ENCODE measurements at places on chromosomes 5 and 9.

DNA sequence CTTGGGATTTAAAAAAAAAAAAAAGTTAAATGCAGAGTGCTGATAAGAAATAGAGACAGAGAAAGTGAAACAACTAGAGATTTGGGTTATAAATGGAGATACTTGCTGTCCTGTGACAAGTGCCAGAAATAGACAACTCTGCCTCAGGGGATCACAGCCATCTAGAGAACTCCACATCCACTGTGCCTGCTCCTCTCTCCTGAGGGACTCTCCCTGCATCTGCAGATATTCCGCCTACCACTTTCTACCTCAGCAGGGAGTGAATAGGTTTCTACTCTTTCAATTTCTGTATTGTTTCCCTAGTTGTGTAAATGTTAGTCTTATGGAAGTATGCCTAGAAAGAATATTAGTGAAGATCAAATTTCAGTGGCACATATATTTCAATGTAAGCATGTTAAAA lies 307.2 kb downstream of the HTR1A start:
- DNase-seq: no peak

- DNase-seq: no peak
Measured at GRCh38 chr5:20536341-20536740, 548.3 kb upstream of the CDH18 start.

DNA sequence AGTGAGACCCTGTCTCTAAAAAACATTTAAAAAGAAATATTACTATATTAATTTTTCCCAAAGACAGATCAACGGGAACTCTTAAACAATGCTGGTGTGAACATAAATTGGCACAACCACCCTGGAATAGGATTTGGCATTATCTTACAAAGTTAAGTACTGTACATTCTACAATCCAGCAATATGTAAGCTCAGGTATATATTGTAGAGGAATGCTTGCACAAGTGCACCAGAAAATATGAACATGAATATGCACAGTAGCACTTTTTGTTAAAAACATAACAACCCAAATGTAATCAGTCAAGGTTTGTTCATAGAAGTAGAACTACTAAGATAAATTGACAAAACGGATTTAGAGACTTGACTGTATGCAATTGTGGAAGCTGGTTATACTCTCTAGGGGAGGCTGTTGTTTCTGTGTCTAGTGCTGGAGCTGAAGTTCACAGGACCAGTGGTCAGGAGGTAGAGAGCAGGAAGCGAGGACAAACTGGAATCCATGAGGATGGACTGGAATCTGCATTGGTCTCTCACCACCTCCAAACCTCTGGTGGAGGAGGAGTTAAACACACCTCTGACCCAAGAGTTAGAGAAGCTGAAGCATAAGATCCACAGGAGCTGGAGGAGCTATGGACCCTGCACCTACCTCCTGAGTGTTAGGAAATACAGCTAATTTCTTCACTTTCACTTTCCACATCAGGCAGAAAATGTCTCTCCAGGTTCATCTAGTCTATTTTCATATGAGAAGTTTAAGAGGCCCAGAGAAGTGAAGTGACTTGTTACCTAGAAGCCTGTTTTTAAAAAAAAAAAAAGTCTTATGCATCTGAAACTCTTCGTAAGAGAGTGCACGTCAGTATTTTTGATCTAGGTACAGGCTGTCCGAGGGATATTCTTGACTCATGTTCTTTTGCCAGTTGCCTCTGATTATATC lies 20.3 kb upstream of the RIC1 start:
- no peak for DNase-seq

DNA sequence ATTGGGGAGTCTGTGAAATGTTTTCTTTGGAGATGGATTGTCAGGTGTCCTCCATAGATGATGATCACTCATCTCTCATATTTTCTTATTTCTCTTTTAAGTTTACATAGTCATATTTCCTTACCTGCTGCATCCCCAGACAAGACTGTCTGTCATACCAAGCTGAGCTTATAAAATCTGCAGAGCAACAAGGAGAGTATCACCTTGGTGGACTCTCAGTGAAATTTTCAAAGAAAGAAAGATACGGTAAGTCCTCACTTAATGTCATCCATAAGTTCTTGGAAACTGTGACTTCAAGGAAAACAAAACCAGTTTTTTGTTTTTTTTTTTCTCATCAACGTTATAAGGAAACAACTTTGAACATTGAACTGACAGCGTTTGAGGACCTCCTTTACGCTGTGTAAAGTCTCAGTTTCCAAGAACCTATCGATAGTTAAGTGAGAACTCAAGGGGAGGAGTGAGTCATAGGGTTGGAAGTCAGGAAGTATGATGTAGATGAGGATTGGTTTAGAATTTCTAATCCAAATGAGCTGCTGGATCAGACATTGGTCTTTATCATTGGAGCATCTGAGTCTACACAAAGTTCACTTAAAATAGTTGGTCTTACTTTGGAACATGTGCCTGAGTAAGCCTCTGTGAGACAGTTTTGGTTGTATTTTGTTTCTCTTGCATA lies 45.5 kb downstream of the SPIN1 start:
- no peak for DNase-seq

- no peak for DNase-seq
Measured at GRCh38 chr5:91343916-91344315, 39.2 kb downstream of the ARRDC3 start.

GRCh38 chr5:83077662-83078261 lies 415 bp downstream of the XRCC4 start:
- peak; percentile 2 for DNase-seq

DNA sequence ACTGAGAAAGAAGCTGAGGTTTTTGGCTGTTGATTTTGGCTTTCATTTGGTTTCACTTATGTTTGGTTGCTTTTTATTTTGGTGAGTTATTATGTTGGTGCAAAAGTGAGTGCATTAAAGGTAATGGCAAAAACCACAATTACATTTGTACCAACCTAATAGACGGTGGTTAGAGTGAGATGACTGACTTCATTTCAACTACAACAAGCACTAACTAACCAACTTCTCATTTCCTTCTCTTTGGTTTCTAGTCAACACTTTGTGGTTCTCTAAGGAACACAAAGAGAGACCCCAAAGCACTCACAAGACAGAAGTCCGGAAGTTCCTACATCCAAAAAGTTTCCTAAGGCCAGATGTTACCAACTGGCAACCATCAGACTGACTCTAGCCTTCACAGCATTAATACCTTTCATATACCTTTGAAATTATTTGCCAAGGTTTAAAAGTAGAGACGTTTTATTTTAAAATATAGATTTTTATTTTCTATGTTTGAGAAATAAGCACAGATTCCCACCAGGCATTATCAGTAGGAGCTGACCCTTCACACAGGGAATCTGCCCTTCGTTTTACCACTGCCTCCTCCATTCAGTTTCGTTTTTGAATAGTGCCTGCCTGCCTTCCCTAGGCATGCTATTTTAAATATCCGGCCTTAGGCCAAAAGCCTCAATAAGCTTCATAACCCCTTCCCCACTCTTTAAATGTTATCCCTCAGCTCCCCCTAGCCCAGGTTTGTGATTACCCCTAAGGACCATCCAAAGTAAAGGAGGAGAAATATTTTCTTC lies 301.1 kb upstream of the PTGER4 start:
- DNase-seq: no peak

- no peak for DNase-seq
Measured at GRCh38 chr5:114702136-114702535, 340.3 kb downstream of the KCNN2 start.

GRCh38 chr9:88723751-88724150 lies 188.8 kb downstream of the NXNL2 start:
- no peak for DNase-seq

DNA sequence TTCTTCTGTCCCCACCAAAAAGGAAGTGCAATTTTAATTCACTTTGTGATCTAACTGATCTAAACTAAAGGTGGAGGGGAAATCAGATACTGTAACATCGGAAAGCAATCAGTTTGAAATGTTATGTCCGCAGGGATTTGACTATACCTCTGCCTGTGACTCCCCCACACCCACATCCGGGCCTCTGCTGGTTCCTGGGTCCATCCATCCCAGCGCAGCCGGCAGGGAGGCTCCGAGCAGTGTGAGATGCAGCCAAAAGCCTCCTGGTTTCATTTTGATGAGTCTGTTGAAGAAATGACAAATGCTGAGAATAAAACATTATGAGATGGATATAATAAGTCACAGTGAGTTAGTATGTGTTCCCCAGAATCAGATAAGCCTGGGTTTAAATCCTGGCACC lies 8.6 kb downstream of the FSTL4 start:
- no peak for DNase-seq

DNA sequence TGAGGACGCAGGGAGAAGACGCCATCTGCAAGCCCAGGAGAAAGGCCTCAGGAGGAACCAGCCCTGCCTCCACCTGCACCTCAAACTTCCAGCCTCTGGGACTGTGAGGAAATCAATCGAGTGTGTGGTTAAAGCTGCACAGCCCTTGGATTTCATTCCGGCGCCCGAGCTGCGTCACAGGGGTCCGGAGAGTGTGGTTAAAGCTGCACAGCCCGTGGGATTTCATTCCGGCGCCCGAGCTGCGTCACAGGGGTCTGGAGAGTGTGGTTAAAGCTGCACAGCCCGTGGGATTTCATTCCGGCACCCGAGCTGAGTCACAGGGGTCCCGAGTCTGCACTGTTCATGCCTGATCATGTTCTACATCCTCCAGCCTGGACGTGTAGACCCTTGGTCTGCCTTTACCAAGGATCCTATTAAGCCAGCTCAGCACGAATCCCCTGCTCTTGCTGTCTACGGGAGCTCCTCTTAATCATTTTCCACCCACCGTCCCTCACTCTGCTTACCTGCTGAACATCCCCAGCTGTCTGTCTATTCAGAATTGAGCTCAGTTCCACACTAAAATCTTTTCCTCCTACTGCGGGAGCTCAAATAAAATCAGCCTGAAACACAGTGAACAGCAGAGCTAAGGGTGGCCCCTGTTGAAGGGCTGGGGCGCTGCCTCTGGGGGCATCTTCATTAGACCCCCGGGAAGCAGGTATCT lies 73.0 kb upstream of the OLFM1 start:
- DNase-seq: no peak

DNA sequence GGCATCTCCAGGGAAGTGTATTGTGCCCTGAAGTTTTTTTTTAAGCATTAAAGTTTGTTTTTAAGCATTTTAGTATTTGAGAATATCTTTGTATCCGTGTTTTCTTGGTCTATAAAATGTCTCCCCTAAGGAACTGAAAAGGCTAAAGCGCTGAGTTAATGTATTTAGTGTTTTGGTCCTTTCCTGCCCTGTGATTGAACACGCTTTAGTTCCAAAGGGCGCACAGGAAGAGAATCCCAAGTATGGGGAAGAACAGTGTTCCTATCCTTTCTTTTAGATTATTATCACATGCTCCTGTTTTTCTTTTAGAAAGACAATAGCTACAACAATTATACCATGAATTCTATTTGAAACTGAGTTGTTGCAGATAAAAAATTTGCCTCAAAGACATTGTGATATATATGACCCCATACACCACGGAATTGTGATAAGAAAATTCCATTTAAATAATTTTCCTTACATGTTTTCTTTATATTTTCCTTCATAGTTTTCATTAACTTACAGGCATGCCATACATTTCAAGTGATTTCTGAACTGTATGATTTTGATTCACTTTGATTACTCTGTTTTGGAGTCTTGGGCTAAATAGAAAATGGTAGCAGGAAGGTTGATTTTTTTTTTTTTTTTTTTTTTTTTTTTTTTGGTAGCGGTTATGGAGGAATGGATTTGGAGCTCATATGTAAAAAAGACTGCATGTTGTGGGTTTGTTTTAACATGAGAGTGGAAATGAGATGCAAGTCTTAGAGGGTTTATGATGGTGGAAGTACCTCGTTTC lies 3.1 kb downstream of the HSPA4 start:
- DNase-seq: no peak

GRCh38 chr5:55691265-55692105 lies 20.6 kb downstream of the SLC38A9 start:
- no peak for DNase-seq

DNA sequence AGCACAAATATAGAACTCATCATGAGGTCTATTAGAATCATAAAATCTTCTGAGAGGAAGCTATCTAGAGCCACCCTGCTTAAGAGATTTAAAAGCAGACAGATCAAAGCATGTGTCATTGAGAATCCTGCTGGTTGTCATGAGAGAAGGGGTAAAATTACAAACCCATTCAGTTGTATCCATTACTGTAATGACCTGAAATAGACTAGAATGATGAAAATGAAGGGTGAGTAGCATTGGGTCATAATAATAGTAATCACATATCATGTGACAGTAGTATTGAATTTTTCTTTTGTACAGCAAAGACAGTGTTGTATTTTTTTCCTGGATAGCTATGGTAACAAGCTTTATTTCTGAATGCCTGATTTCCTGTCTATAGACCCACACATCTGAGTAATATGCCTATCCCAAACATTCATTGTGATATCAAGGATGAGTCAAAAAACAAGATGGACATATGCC lies 149.0 kb downstream of the PDE4D start:
- DNase-seq: no peak

GRCh38 chr5:174668349-174668748 lies 56.0 kb upstream of the MSX2 start:
- no peak for DNase-seq

- no peak for DNase-seq
Measured at GRCh38 chr5:110001648-110002047, 311.9 kb downstream of the MAN2A1 start.

- DNase-seq: no peak
Measured at GRCh38 chr5:120808606-120809005, 344.5 kb downstream of the PRR16 start.

GRCh38 chr5:6175172-6175854 lies 203.0 kb downstream of the MED10 start:
- DNase-seq: no peak

DNA sequence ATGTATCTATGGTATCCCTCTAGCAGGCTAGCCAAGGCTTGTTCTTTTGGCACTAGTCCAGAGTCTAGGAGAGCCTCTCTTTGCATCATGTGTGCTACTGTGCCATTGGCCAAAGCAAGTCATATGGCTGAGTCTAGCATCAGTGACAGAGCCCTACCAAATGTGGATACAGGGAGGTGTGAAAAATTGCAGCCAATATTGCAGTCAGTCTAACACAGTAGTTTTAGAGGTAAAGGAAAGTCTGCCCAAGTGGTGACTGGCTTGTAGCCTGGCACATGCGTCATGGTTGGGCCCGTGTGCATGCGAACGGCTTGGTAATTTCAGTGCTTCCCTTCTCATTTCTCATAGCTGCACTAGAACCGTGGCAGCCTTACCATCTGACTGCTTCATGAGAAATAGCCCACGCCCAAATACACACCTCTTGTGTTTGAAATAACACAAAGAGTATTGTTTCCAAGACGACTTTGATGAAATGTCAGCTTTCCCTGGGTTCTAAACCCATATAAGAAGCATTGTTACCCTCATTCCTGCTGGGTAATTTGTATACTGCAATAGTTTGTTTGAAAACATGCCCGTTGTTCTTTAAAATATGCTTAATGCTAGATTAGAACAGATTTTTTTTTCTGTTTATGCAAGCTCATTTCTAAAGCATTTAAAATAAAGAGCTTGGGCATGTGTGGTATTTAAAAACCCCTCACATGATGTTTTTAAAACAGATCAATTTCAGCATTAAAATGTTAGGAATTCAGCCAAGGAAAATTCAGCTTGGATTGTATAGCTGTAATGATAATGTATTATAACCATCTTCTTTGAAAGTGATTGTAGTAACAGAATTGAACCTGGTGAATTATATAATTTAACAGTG lies 113.2 kb downstream of the TLE4 start:
- DNase-seq: no peak

All from stimulated activated CD4-positive, alpha-beta T cell treated with anti-CD3 and anti-CD28 coated beads, Interleukin-2, amount 100 ng/mL, for 48 hours (primary cell).